ENCODE measurements at places on chromosomes 6 and 20.
A peak's percentile ranks its signal among the peaks of the same experiment; 100 is the strongest.

GRCh38 chr20:39222101-39222500, 260.0 kb downstream of the DHX35 start:
- peak; percentile 1 for DNase-seq

DNA sequence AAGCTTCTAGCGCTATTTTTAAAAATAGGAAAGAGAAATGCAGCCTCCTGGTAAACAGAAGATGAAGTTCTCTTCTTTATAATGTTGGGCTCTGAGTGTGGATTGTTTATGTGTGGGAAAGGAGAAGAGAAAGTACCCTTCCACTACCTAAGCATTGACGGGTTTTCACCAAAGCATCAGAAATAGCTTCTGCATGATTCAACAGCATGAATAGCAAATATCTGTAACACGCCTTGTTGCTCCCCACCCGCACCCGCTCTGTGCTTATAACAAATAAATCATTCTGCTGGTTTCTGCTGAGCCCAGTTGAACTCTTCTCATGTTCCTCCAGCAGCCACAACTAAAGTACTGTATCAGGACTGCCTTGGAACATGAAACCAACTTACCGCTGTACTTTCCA, 20.7 kb downstream of the TXLNB start:
- no peak for DNase-seq

DNA sequence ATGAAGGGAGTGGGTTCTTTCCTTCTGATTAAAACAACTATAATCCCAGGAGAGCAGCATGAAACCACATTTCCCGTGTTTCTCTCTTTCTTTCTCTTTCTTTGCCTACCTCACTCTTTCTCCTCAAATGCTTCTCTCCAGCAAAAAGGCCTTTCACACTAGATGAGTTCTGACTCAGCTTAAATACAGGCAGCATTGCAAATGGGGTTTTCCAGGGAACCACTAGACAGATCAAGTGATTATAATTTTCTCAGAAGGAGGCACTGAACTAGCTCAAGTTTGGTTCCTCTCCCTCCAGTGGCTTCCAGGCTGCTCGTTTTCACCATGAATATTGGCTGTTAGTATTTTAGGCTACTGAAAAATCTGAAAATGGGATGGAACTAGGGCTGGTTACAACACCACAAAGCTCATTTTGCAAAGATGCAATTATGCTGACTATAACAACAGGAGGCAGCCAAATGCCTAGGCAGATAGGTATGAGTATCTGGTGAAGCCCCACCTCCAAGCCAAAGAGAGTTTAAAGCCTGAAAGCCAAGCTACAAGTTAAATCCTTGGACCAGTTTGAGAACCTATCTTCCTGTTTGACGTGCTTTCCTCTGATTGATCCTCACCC, 260.0 kb downstream of the MMUT start:
- no peak for DNase-seq

- no peak for DNase-seq
Measured at GRCh38 chr6:137813308-137813970, 53.6 kb upstream of the TNFAIP3 start.

DNA sequence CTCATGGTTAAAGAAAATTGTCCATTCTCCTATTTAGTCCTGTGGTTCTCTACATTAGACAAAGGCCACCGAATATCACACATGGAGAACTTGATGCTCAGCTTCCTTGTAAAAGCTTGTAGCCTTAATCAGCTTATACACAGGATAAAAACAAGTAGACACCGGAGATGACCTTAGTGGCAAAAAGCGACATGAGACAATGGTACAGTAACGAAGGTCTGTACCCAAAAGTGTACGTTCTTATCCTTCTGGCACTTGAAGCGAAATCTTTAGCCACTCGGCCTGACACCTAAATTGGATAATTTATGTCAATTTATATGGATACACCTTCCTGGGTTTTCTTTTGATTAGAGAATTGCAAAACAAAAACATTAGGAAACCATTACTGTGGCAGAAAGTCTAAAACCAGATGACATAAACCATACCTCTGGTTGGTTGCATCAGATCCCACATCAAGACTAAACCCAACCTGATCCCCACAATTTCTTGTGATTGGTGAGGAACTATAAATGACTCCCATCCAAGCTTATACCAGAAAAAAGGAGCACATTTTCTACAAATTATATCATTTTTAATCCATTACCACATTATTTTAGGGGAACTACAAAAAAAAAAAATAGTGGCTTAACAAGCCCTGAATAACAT, 6.1 kb downstream of the RBM39 start:
- no peak for DNase-seq

- DNase-seq = no peak
Measured at GRCh38 chr6:4303638-4304037, 168.3 kb upstream of the ECI2 start.

GRCh38 chr6:169976301-169977081, 225.1 kb downstream of the ERMARD start:
- no peak for DNase-seq

DNA sequence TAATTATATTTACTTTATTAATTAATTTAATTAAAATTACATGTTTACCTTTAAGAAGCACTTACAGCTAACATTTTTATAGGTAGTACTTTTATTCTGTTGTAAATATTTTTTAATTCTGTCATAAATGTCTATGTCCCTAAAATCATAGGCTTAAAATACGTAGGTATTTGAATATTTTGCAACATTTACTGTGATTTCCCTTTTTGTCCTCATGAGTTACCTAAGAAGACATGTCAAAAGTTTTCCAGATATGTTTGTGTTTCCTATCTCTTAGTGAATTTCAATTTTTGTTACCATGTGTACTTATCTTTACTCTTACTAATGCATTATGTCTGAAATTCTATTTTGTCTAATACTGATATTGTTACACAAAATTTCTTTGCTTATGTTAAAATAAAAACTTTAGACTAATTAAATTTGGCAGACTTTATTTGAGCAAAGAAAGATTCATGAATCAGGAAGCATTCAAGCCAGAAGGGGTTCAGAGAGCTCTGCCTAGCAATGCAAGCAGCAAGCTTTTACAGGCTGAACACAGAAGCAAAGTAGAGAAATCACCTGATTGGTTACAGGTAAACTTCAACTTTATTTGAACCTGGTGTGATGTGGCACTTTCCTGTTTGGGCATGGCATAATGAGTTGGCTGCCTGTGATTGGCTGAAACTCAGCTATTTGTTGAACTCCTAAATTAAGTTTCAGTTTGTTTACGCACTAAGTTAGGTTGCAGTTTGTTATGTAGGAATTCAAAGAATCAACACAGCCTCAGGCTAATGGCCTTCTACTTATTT, 123.2 kb upstream of the TMEM170B start:
- no peak for DNase-seq

DNA sequence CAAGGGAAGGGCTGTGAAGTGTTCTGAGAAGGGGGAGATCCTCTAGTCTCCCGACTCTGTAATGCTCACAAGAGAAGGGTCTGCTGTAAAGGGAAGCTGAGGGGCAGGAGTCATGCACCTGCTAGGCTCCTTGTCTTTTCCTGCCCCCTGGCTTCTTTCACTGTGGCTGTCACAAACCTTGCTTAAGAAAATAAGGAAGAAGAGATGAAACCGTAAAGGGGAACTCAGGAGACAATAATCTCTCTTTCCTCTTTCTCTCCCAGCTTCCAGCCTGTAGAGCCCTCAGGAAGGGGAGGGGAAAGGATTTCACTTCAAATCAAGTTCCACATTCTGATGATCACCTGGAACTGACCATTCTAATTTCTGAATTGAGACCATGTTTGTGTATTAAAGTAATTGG, 26.3 kb downstream of the SLC13A3 start:
- DNase-seq = no peak

DNA sequence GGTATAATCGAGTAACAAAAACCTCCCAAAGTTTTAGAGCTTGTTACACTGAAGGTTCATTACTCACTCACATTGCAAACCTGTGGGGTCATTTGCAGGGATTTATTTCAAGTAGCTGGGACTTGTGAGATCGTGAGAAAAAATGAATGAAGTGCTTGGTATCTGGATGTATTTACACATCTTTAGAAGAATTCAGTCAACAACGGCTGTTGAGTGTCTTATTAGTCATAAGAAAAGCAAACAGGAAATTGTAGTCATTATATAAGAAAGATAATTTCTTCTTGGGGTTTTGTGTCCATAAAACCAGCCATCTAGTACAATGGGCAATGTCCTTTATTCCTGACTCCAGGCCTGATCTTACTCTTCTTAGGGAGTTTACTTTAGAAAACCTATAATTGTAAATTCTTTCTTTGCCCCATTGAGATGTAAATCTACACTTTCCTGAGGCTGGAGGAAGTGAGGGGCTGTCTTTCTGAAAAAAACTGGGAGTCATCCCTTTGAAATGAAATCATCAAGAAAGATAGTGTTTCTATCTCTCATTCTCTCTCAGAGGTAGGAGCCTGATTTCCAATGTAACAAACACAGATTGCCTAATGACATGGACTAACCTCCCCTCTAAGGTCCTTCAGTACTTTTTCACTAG, 202.5 kb upstream of the ASCC3 start:
- DNase-seq = peak; percentile 90

- no peak for DNase-seq
Measured at GRCh38 chr6:33452496-33452895, 1.9 kb upstream of the ZBTB9 start.

GRCh38 chr6:45920819-45921511, 94.7 kb downstream of the CLIC5 start:
- peak; percentile 43 for DNase-seq

GRCh38 chr6:41191569-41191968, 9.4 kb downstream of the TREML2 start:
- no peak for DNase-seq

DNA sequence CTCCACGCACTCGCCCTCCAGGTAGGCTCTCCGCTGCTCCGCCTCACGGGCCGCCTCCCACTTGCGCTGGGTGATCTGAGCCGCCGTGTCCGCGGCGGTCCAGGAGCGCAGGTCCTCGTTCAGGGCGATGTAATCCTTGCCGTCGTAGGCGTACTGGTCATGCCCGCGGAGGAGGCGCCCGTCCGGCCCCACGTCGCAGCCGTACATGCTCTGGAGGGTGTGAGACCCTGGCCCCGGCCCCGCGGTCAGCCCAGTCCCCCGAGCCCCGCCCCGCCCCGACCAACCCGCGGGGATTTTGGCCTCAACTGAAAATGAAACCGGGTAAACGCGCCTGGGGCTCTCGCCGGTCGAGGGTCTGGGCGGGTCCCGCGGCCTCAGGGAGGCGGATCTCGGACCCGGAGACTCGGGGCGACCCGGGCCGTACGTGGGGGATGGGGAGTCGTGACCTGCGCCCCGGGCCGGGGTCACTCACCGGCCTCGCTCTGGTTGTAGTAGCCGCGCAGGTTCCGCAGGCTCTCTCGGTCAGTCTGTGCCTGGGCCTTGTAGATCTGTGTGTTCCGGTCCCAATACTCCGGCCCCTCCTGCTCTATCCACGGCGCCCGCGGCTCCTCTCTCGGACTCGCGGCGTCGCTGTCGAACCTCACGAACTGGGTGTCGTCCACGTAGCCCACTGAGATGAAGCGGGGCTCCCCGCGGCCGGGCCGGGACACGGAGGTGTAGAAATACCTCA, 598 bp downstream of the HLA-B start:
- no peak for DNase-seq

DNA sequence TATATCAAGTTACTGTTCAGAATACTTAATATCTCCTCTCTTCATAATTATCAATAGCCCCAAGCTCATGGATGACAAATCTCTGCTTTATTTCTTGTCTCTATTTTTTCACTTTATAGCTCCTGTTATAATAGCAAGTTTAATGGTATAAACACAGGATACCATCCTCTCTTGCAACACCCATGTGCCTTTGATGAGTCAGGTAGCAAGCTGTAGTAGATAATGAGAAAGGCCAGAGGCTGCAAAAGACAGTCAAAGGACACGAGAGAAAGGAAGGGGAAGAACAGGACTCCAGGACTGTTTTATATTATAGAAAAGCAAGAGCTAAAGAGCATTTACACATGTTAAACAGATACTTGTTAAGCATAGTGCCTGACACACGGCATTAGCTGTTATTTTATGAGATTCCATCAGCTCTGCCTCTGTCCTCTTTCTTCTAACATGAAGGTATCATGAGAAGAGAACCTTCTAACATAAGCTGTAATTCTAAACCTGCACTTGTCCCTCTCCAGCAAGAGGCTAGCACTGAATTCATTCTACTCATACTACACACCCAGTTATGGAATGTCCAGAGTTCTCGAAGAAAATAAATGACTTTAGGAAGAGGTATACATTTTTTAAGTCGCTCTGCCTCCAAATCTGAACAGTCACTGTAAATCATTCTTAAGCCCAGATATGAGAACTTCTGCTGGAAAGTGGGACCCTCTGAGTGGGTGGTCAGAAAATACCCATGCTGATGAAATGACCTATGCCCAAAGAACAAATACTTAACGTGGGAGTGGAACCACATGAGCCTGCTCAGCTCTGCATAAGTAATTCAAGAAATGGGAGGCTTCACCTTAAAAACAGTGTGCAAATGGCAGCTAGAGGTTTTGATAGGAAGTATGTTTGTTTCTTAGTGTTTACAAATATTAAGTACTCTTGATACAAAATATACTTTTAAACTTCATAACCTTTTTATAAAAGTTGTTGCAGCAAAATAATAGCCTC, 45.0 kb downstream of the NT5E start:
- DNase-seq = no peak

DNA sequence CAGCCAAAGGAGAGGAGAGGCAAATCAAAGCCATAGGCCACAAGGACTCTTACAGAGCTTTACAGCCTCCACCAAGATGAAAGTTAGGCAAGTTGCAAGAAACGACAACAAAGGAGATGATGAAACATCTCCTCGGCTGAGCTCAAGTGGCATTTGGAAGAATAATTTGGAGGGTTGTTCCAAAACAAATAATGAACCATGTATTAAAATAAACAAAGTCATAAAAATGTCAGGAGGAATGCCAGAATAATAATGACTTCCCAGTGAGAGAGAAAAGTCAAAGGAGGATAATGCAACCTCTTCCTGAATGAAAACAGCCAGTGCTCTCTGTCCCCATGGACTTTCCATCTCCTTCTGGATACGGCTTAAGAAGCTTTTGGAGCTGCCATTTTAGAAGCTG, 371.4 kb upstream of the ID4 start:
- peak; percentile 93 for DNase-seq

Measured in fibroblast of skin of scalp (primary cell).